ENCODE measurements at places on chromosomes 7 and 10.

DNA sequence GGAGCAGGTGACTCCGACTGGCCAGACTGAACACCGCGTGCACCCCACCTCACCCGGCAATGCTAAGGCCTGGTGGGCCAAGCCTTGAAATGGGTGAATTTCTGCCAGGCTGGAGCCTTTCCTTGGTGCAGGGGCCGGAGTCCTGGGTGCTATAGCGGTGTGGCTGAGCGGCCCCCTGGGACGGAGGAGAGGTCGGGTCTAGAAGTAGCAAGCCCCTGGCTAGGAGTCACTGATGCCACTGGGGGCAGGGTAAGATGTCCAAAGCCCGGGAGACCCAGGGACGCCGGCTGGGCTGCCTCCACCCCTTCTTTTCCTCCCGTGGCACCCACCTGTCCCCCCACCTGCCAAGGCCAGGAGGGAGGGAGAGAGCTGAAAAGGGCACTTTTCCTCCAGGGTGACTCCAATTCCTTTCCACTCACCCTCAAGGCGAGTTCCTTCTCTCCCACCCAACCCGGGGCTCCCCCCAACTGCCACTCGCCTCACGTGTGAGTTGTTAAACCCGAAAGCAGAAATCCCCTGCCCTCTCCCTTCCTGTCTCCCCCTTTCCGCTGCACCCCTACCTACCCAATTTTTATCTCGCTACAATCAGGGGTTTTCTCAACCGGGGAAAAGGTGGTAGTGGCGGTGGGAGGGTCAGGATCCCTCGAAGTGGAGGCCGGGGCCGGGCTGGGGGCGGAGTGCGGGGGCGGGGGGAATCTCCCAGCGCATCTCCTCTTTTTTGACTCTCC is 6.0 kb upstream of the GATA3 start:
- DNase-seq = peak; percentile 46

DNA sequence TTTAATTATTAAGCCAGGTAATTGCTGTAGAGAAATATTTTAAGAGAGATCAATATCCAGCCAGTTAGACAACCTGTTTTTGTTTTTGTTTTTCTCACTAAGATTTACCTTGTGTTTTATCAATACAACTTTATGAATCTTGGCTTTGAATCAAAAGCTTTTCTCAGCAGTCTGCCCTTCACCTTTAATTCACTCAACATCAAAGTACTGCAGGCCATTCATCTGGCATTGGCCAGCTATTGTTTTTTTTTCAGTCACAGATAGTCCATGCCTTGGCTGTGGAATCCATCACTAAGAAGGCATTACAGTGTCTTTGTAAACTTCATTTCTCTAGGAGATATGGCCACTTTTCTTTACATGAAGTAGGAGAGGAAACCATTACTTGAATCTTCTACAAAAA is 20.2 kb downstream of the SGCE start:
- no peak for DNase-seq

DNA sequence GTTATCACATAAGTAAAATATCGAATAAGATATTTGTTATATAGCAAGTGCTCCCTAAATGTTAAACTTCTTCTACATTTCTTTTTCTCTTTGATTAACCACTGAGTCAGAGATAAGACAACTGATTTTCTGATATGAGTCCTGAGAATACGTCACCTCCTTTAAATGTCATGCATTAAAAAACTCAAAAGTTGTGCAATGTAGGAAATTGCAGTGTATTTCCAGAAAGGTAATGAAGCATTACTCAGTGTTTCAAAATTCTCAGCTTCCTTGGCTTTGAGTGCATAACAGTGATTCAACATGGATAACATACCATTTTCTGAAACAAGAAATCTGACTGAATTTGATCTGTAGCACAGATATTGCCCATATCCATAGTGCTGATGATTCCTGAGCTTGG is 155.8 kb downstream of the BMPER start:
- no peak for DNase-seq

DNA sequence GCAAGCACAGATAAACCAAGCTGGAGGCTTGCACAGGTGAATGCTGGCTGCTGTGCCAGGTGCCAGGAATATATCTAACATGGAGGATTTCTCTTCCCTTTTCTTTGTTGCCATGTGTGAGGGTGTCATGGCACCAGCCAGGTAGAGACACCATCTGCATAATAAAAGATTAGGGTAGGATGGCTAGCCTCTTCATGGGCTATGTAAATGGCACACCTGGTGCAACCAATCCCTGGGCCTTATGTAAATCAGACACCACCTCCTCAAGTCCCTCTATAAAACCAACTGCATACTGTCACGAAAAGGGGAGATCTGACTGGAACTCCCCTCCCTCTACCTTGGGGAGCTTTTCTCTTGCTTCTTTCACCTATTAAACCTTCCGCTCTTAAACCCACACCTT is 322.5 kb upstream of the POM121L12 start:
- no peak for DNase-seq

GRCh38 chr7:110590415-110590814 is 500.5 kb upstream of the LRRN3 start:
- no peak for DNase-seq

GRCh38 chr10:74114041-74114448 is 36.6 kb downstream of the AP3M1 start:
- DNase-seq = no peak

GRCh38 chr10:5659702-5660528 is 6.5 kb downstream of the ASB13 start:
- no peak for DNase-seq

GRCh38 chr10:78913219-78914059 is 155.3 kb upstream of the ZMIZ1 start:
- no peak for DNase-seq

DNA sequence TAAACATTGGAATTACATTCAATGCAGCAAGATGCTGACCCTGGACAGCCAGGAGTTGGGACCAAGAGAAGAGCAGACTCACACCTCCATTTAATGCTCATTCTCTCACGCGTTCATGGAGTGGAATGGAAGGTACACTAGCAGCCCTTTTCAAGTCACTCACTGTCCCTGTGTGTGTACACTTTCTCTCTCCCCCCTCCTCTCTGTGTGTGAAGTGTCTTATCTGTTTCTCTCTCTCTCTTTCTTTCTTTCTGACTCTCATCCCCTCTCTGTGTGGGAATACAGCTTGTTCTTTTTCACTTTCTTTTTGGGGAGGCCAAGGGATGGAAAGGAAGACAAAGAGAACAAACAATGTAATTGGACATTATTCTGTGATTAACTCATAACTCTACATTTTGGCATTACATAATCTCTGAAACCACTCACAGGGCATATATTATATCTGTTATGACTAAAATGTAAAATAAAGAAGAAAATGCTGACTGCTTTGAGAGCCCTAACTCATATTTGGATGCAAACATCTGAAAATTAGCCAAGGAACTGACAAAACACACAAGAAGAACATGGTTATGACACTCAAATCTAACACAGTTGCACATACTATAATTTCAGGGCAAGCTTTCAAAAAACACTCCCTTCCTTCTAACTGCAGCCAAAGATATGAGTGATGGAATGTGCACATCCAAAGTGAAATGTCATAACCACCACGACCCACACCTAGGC is 188.8 kb downstream of the PARD3 start:
- DNase-seq = no peak

DNA sequence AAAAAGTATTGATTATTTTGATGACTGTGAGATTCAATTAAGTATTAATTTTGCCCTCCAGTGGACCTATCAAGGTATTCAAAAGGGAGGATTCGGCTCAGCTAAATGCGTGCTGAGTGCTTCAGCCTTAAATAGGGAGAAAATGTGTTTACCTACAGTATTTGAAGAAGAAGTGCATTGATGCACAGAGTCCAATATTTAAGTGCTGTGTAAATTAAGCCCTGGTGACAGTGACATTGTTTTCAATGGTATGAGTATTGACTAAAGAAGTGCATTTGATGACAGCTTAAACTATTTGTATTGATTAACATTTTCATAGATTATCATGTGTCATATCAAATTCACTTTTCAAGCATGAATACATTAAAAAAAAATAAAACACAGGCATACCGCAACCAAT is 106.6 kb downstream of the POU6F2 start:
- no peak for DNase-seq

DNA sequence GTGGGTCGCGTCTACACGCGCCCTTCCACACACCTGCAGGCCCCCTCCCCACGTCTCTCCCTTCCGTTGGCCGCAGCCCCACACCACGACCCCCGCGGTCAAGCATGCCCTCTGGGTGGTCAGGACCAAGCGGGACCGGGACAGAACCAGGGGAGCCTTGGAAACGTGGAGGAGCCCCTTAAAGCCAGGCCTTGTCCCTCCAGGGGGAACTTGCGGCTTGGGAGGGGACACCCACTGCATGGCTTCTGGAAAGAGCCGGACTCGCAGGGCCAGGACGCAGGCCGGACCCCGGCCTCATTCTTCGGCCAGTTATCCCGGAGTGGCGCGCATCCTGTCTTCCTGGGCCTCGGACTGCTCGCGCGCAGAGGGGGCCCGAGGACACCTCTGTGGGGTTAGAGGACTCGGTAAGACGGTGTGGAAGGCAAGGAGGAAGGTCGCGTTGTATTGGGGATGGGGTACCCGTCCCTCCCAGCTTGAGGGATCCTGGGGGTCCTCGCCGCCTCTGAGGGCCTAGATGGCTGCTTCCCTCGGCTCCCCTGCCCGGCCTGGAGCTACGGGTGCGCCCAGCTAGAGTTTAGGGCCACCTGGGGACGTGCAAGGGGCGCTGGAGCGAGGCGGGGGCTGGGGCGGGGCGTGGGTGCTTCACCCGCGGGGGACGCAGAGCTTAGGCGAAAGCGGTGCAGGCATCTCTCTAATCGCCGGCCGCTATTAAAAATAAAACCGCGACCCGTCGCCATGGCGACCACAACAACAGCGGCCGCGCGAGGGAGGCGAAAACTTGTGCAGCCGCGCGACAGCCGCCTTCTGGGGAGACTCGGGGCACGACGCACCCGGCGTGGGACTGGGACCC is 1.8 kb upstream of the PDGFA start:
- DNase-seq = no peak

- DNase-seq = no peak
These were observed 12.2 kb downstream of the FOXP2 start for GRCh38 chr7:114426824-114427223.

GRCh38 chr7:132117181-132117580 is 459.1 kb downstream of the PLXNA4 start:
- DNase-seq = no peak

- DNase-seq = no peak
These were observed 488.0 kb upstream of the POM121L12 start for GRCh38 chr7:52547308-52547910.

DNA sequence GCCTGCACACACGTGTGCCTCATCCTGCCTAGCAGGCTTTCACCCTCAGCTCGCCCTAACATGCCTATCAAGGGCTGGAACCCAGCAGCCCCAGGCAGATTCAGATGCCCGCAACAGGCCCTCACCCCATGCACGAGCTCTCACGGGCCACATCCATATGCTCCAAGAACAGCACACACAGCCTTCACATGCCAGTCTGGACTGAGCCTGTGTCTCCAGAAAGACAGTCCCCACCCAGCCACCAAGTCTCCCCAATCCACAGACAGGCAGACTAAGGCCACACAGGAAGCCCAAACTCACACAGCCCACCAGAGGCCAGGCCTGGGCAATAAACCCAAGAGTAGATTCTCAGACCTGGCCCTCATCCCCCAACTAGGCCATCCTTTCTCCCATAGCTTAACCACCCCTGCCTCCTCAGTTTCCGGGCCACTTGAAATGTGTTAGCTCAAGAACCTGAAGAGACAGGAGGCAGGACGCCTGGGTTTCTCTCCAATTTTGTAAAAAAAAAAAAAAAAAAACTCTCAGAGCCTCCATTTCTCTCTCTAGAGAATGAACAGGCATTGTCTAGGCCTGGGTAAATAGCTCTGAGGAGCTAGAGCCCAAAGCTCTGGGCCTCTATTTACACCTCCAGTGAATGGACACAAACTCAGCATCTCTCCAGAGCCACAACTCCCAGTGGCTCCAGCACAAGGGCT is 6.8 kb downstream of the LDB1 start:
- no peak for DNase-seq

- no peak for DNase-seq
These were observed 15.0 kb upstream of the PCBD1 start for GRCh38 chr10:70903262-70903921.

DNA sequence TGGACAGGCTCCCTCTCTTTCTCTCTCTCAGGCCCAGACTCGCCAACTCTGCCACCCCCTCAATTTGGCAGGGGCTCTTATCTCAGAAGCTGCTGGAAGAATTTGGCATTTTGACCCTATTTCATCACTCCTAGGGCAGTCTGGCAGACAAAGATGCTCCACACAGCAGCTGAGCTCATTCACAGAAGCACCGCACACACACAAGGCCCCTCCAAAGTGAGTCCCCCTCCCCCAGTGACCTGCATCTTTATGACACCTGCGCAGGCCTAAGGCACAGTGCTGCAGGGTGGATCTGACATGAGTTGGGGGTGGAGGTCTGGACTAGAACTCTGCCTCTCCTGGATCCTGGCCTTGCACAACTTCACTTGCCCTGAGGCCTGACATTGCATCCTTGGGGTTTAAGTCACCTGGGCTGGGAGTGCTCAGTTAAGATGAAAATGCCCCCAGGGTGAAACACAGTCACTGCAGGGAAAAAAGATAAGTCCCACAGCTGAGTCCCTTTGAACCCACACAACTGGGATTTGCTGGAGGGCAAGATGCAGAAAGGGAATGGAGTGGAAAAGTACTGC is 41.1 kb upstream of the DUSP5 start:
- DNase-seq = no peak

GRCh38 chr7:47149971-47150370 is 431.9 kb downstream of the TNS3 start:
- DNase-seq = no peak

DNA sequence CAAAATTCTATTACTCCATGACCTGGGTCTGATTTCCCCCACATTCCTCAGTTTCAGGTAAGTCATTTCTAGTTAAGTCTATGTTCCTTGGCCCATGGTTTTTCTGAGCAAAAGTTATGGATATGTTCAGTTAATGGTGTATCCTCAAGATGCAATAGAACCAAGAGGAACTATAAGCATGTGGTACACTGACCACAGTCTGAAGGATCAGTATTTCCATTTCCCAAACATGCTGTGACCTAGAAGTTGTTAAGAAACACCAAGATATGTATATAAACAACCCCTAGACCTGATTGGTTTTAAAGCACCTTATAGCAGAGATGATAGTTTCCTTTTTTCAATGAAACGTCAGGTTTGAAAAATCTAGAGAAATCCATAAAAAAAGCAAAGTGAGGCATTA is 94.2 kb upstream of the ABCB5 start:
- no peak for DNase-seq

DNA sequence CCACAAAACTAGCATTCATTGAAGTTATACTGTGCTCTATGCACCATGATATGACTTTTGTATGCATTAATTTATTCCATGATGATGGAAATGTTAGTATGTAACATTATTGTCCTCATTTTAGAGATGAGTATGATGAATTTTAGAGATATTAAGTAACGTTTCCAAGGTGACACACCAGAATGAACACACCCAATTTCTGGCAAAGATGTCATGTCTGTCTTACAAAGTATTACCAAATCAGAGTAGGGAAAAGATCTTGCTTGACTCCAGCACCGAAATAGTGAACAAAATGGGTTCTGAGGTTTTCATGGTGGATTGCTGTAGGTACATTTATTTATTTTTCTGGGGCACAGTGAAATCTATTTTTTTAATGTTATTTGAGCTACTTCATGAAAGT is 33.8 kb upstream of the COL1A2 start:
- no peak for DNase-seq
